Kidney capillary endothelial cell (primary cell): ENCODE measurements at places on chromosomes 2 and 18.
A peak's percentile ranks its signal among the peaks of the same experiment; 100 is the strongest.

- peak; percentile 17 for DNase-seq
Measured at GRCh38 chr18:11147371-11147951, 1.9 kb downstream of the PIEZO2 start.

DNA sequence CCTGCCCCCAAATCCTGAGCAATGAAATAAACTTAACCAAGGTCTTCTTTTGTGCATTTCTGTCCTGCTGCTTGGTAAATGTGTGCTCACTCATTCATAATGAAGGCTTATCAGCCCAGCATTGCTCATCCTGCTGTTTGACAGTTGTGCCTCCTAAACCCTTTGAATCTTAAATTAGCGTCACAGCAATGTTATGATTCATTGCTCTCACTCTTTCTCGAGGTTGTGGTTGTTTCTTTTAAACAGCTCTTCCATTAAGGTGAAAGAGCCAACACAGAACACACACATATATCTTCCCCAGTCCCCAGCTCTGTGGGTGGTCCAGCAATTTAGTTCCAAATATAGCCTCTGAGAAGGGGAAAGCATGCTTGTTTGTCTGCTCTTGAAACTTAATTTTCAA, 84.0 kb downstream of the EVA1A start:
- DNase-seq: peak; percentile 18

DNA sequence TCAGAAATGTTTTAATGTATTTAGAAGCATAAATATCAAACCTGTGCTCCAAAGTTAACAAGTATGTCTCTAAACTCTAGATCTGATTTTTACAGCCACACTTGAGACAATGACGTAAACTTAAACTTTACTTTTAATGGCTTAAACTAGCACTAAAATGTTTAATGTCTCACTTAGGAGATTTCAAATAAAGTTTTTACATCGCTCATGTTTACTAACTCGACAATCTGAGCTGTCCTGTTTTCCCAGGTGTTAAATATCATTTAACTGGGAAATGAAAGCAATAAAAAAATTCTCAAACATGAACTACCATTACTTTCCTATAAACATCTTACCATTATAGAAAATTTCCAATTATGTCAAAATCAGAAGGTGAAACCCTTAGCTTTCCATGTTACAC, 70.2 kb upstream of the FAM124B start:
- no peak for DNase-seq

DNA sequence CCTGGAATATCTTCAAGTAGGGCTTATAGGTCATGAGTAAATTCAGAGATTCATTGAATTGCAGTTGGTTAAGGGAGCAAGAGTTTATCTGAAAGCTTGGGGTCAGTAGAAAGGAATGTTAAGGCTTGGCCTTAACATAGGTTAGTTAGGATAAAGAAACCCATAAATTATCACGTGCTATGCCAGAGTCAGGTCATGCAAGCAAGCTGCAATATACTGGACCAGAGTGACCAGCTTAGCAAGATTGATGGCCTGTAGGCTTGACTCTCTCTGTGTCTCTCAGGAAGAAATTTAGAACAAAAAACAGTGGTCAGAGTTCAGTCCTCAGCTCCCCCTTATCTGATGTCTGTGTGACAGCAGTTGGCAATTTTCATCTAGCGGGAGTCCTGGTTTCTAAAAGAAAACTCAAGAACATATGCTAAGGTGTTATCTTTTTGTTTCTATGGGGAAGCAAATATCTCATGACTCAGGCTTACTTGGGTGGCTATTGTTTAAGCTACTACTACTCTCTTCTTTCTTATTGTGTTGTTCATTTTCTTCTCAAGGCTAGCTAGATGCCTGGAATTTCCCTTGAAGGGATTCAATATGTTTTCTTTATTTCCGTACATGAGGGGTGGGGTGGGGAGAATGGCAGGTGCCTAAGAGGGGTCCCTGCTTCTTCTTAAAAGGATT, 28.7 kb upstream of the MARCO start:
- DNase-seq: no peak

- no peak for DNase-seq
Measured at GRCh38 chr2:85974390-85974789, 85.6 kb upstream of the ST3GAL5 start.

DNA sequence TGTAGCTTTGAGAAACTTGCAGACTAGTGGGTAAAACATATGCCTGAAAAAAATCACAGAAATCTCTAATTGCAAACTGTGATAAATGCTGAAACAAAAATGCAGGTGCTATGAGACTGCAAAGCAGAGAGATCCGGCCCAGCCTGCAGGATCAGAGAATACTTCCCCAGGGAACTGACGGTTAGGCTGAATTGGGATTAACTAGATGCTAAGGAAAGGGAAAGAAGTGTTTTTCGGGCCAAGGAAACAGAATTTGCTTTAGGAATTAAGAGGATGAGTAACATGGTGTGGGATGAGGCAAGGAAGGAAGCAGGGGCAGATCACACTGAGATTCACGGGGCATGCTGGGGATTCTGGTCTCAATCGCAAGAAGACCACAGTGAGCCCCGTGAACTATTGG, 71.5 kb downstream of the OSBPL6 start:
- DNase-seq: no peak

- no peak for DNase-seq
Measured at GRCh38 chr2:31247711-31248110, 13.8 kb downstream of the EHD3 start.

DNA sequence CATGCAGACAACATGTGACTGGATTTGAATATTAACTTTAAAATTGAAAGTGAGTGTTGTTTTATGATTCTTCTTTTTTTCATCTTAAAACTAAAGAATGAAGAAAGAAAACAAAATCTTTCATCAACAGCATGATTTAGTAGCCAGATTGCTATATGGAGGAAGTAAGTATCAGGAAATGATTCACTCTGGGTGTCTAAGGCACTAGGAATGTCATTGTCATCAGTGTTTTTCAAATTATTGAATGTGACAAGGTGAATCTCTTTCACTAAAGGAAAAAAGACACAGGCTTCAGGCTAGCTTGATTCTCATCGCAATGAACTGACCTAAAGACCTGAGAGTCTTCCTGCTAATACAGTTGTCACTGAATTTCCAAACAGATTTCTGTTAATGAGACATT, 430.1 kb downstream of the FBXO15 start:
- DNase-seq: peak; percentile 83

GRCh38 chr2:236337465-236338325, 73.5 kb upstream of the ASB18 start:
- DNase-seq: no peak

DNA sequence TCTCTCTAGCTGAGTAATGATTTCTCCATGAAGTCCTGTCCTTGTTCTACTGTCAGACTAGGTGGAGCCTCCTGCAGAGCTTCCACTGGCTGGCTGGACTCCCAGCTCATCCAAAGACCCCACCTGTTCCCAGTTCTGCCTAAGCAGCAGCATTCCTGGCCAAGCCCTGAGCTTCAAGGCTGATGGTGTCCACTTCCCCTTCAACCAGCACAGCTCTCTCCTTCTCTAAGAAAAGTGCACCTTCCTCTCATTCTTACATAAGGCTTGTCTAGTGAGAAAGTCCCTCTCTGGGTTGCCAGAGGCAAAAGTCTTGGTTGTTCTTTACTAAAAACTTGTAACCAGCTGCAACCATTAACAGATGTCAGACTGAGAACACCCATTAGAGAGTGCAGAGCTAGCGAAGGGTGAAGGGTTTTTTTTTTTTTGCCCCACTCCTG, 58.9 kb downstream of the CXCR4 start:
- DNase-seq: no peak

- DNase-seq: no peak
Measured at GRCh38 chr18:63180971-63181376, 138.6 kb downstream of the BCL2 start.

- DNase-seq: peak; percentile 17
Measured at GRCh38 chr2:20496076-20496872, 49.4 kb downstream of the RHOB start.

DNA sequence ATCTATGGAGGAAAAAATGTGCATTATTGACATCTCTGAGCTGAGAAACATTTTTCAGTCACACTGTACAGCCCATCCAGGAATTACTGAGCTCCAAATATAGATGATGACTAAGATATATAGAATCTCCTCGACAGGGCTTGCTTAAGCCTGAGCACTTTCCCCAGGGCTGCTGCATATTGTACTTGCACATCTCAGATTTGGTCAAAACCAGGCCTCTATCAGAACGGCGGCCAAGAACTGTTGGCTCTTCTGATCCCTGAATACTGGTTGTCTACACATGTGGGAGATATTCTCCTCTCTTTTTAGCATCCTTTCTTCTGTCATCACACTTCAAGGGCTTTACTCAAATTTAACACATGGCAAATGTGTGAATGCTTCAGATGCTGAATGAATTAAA, 201.5 kb upstream of the SLC35G4 start:
- DNase-seq: no peak

- no peak for DNase-seq
Measured at GRCh38 chr2:111209045-111209514, 88.4 kb downstream of the BCL2L11 start.

- DNase-seq: no peak
Measured at GRCh38 chr2:196225213-196225612, 53.8 kb upstream of the STK17B start.

- no peak for DNase-seq
Measured at GRCh38 chr18:29172756-29173067, 995.8 kb upstream of the CDH2 start.

- DNase-seq: no peak
Measured at GRCh38 chr2:152071092-152071491, 27.8 kb downstream of the CACNB4 start.

GRCh38 chr2:181264001-181264400, 193.2 kb upstream of the ITGA4 start:
- no peak for DNase-seq

DNA sequence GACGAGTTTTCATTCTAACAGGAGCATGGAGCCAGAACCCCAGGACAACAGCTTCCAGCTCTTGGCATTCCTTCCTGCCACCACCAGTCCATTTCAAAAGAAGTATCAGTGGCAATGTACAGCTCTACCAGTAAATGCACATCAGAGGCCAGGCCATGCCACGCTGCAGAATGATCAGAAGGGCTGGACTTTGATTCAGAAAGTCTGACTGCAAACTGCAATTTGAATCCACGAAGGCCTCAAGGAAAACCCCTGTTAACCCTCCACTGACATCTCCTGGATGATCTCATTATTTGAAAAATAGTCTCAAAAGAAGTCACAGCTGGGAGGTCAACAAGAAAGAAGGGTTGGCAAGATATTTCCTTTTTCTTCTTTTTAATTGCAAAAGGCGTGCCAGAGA, 119.2 kb downstream of the MYO5B start:
- DNase-seq: no peak

DNA sequence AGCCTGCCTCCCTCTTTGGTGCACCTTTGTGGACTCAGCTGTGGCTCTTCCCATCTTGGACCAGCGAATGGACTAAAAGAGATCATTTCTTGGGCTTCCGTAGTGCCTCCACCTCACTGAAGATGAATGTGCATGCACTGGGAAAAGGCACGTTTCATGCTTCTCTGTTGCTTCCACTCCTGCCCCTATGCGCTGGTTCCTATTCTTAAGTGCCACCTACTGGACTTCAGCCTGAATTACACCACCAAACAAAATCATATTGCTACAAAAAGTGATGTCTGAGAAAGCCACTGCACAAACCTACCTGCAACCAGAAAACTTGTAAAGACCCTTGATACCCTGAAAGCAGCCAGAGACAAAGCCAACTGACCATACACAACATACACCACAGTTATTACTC, 695.6 kb downstream of the TSN start:
- DNase-seq: peak; percentile 26

DNA sequence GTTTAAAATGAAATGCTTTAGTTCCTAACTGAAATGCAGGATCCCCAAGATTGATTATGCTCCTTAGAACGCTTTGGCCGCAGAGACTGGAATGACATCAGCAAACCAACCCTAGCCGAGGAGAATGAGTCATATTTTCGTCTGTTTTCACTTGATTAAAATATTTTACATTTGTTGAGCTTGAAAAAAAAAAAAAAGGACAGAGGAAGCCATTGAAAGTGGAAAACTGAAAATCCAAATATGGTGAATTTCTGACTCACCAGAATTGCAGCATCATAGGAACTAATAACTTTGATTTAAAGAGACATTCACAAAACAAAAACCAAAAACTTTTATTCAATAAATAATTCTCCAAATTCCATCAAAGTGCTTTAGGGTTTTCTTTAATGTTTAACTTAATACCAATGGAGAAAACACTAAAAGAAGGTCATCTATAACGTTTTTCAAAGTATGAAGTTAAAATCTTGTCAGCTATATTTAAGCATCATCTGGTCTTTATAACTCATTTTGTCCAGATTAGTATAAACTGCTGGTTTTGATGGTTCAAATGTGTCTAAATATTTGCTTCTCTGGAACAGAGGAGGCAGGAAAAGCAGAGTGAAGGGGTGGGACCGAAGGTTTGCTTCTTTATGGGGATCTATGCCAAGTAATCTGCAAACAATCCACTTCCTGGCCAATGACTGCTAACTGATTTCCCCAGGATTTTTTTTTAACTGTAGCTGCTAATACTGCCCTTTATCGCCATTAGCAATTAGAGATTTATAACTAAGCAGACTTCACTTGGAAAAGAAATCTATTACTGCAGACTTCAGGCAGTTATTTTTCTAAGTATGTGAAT, 30.9 kb upstream of the COL5A2 start:
- DNase-seq: peak; percentile 84

GRCh38 chr2:107591561-107592279, 235.0 kb upstream of the RGPD4 start:
- DNase-seq: no peak

GRCh38 chr2:161988589-161988988, 85.4 kb downstream of the DPP4 start:
- DNase-seq: no peak

DNA sequence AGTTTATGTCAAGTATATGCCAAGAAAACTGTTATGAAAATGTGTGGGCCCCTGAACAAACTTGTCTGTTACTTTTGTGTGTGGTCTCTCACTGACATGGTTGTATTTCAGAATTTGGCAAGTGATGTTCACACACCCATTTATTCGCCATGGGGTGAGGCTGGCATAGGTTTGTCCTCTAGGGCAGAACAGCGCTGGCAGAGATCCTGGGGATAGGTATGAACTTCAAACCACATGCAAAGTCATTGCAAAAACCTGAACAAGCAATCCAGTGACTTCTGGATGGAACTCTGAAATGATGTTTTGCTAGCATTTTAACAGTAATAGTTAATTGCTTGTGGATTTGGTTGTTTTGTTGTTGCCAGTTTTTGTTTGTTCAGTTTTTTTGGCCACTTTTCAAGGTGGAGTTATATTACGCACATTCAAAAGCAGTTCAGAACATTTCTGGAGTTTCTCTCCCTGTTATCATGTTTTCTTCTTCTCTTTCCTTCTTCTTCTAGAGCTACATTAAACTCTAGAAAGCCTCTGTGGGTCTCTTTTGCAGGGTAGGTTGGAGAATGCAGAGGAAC, 78.5 kb downstream of the MDH1 start:
- no peak for DNase-seq

GRCh38 chr2:24421668-24422067, 61.3 kb upstream of the ITSN2 start:
- DNase-seq: peak; percentile 18

GRCh38 chr2:10923008-10923375, 11.3 kb downstream of the KCNF1 start:
- no peak for DNase-seq

DNA sequence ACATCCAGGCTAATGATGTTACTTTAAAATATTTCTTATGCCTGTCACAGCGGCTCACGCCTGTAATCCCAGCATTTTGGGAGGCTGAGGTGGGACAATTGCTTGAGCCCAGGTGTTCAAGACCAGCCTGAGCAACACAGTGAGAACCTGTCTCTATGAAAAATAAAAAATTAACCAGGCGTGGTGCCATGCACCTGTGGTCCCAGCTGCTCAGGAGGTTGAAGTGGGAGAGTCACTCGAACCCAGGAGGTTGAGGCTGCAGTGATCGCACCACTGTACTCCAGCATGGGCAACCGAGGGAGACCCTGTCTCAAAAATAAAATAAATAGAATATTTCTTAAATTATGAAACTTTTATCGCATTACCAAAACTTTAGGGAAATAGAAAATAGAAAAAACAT, 28.1 kb upstream of the ACTR3 start:
- DNase-seq: no peak
